ENCODE measurements at places on chromosomes 4 and X.

GRCh38 chr4:173578956-173579355 lies 48.9 kb upstream of the HAND2 start:
- DNase-seq, result no peak

DNA sequence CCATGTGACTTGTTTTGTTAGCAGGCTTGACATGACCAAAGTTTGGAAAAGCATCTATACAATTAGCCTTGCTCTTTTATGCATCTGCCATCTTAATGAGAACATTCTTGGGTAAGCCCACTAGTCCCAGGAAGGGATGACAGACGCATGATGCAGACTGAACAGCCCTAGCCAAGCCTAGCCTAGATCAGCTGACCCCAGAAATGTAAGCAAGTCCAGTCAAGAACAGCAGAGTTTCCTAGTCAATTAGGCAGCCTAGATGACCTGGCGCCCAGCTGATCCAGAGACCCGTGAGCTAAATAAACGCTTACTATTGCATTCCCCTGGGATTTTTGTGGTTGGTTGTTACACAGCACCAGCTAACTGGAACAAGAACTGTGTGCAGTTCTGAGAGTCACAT lies 457.9 kb downstream of the BCOR start:
- DNase-seq, result no peak

- DNase-seq, result no peak
These were observed 121.4 kb downstream of the NHS start for GRCh38 chrX:17496407-17496806.

- no peak for DNase-seq
These were observed 79.3 kb downstream of the CBLL2 start for GRCh38 chrX:22351966-22352365.

DNA sequence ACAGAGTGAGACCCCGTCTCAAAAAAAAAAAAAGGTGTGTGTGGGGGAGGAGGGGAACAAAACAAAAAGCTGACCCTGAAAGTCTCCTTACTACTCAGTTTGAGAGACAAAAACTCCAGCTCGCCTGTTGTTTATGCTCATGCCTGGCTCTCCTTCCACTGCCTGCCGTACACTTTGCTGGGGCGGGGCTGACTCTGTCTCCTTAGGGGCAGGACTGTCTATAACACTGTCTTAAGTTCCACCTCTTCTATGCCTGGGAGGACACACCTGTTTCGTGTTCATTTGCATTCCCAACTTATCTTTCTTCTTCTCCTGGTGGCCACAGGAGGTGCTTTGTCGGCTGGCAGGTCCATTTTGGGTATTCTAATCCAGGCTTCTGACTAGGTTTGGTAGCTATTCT lies 81.4 kb downstream of the MTNR1A start:
- no peak for DNase-seq

GRCh38 chrX:27968878-27969277 lies 12.4 kb downstream of the DCAF8L1 start:
- DNase-seq, result no peak

DNA sequence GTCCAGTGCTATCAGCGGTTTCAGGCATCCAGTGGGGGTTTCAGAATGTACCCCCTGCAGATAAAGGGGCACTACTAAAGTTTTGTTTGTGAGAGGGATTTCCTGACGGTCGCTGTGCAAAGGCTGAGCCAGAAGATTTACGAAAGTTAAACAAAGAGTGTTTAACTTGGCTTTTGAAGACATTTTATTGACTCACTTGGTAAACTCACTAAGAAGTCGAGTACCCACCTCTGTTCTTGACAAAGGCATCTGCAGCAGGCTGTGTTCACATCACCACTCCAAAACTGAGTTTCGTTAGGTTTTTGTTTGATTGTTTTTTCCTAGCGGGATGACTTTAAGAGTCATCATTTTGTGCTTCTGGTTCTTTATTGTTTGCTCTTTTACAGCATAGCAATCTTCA lies 143.9 kb upstream of the TBL1X start:
- DNase-seq, result no peak

DNA sequence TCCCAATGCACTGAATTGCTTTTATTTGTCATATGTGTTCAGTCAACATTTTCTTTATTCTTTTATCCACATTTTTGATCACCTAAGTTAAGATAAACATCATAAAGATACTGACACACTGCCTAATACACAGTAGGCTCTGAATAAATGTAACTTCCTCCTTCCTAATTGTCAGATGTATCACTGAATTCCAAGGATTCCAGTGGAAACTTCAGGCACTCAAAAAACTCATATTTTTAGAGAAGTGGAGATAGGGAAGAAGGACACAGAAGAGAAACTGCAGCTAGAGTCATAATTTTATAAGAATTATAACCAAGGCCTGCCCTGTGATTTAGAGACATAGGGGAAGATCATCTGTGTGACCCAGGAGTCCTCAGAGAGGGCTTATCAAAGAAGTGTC lies 753.3 kb downstream of the ADGRL3 start:
- DNase-seq, result no peak

DNA sequence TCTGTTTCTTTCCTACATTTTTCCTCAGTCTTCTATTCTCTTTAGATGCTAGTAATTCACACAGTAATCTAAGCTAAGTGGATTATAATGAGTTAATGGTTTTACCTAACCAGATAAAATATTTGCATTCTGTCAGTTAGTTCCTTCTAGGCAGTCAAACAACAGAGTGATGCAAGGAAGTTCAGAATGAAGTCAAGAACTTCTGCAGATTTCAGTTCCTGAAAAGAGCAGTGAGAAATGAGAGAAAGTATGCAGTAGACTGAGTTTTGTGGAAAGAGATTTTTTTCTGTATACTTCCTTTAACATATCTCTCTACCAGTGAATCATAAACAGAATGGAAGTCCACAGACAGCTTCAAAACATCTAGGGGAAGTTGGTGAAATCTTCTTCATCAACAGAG lies 774.0 kb upstream of the POU3F4 start:
- DNase-seq, result no peak

DNA sequence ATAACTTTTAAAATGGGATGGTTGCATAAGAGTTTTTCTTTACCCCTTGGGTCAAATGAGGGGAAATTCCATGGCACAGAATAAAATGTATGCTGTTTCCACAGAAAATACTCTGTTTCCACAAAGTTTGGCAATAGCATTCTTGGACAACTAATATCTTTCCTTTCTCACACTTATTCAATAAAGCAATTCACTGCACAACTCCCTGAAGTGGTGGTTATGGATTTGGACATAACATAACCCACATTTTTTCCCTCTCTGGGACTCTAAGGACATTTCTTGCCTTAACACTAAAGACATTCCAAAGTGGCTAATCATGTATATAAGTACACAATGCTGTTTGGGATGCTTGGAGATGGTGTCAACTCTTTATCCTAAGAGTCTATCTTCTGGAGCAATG lies 51.7 kb upstream of the GPM6B start:
- no peak for DNase-seq

- no peak for DNase-seq
These were observed 42.4 kb downstream of the RHOXF2 start for GRCh38 chrX:120200851-120201250.

DNA sequence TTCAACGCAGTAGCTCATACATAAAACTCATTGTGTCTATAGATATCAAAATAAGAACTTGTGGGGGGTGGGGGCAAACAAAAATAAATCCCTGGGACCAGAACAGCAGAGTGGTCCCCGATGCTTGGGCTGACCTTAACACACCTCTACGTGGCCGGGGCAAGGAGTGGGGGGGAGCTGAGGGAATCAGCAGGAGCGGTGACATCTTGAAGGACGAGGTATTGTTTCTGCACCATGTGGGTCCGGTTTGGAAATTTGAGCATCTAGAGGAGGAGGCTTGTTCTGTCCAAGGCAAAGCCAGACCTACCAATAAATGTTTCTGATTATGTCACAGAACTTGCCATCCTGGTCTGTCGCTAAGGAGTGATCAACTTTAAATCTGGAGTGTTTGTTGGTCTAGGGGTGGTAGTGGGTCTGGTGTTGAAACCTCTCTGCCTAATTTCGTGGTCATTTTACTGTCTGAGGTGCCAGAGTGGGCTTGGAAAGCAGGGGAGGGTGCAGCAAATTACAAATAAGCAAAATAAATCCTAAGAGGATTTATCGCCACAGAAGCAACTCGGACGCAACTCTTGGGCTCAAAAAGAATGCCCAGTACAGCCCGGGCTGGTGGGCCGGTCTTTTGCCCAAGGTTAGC lies 774 bp upstream of the RAPGEF2 start:
- DNase-seq, result no peak

GRCh38 chr4:182451441-182451840 lies 208.2 kb downstream of the TENM3 start:
- DNase-seq, result no peak

DNA sequence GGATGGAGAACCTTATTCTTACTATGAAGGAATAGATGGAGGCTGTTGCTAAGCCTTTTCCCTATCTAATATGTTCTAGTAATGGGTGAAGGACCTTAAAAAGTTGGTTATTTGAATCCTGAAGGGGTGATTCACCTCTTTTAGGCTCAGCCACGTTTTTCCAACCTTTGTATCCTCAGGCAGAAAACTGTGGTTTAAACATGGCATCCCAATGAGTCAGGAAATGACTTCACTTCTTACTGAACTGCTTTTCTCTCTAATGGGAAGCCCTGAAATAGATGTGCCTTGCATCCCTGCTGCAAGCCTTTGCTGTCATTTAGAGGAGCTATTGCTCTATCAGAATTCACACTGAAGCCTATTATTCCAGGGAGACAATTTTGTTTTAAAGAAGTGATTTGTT lies 191.0 kb upstream of the ARX start:
- DNase-seq, result no peak

DNA sequence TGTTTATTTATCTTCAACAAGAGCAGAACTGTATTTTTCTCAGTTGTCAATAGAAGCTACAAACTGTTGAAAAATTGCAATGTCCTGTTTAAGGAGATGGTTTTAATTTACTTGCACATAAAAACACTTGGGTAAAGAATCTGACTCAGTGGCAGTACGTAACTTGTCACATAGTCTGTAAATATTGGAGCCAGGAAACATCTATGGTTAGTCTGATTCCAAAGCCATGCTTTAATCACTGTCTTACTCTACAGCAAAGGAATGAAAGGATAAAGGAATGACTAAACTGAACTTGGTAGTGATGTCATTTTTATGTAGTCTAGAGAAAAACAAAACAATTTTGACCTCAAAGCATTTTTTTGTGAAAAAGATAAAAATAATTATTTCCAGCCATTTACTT lies 537.2 kb downstream of the STIM2 start:
- no peak for DNase-seq

DNA sequence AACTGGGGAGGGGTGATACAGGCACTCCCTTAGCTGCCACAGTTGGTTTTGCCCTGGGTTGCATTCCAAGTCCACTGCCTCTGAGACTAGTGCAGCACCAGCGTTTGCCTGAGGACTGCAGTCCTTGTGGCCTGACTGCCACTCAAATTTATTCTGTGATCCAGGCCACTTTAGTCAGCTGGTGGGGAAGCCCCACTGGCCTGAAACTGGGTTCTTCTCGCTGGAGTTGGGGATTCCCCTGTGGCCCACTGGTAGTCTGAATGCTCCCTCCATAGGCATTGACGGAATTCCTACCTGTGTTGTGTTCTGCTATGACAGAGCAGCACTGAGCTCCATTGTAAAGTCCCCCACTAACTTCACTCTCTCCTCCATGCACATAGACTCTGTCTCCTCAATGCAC lies 63.8 kb downstream of the PTPN13 start:
- DNase-seq, result no peak

DNA sequence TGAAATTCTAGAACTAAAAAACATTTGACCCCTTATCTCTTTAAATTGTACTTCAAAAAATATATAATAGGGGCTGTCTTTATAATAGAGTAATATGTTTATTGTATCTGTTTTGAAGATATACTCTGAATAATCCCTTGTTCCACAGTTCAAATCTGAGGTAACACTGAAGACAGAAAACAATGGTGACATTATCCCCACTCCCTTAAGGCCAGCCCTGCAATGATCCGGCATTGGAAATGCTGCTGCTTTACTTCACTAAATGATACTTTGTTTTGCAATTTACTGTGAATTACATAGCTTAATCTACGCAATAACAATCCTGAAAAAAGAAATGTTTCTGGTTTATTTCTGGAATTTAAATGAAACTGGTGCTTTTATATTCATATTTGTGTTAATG lies 34.4 kb upstream of the ZFP42 start:
- no peak for DNase-seq

GRCh38 chrX:10945498-10945897 lies 165.6 kb upstream of the HCCS start:
- DNase-seq, result no peak

DNA sequence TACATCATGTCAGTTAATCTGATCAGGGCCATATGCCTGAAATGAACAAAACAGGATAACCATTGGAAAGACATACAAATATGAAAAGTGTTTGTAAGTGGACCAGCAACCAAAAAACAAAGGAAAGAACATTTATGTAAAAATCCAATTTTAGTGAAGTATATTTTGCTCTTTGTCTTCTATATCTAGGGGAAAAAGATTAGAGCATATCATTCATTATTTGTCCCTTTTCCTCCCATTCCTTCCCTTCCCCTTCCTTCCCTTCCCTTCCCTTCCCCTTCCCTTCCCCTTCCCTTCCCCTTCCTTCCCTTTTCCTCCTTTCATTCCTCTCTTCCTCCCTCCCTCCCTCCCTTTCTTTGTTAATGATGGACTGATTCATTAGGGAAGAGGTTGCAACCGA lies 1.8 kb upstream of the GNRHR start:
- no peak for DNase-seq

- peak; percentile 46 for DNase-seq
These were observed 27.4 kb downstream of the HOPX start for GRCh38 chr4:56653461-56654237.

DNA sequence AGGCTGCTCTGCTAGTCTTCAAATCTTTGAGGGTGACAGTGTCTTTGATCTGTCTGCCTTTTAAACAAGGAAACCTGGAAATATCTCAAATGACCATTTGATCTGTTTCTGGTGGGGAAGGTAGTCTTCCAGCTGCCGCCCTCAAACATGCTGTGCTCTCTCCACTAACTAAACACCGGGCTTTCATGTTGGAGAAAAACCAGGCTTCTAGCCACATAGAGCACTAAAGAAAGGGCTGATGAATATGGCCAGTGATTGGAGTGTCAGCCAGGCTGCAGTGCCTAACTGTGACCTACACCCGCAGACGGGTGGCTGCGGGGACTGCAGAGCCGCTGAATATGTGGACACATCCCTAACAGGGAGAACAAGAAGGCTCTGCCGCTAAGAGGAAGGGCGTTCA lies 85.9 kb downstream of the UNC5C start:
- DNase-seq, result no peak

- no peak for DNase-seq
These were observed 74.9 kb upstream of the GUCY1A1 start for GRCh38 chr4:155591738-155592143.

- no peak for DNase-seq
These were observed 92.3 kb downstream of the PSAPL1 start for GRCh38 chr4:7342223-7343080.

DNA sequence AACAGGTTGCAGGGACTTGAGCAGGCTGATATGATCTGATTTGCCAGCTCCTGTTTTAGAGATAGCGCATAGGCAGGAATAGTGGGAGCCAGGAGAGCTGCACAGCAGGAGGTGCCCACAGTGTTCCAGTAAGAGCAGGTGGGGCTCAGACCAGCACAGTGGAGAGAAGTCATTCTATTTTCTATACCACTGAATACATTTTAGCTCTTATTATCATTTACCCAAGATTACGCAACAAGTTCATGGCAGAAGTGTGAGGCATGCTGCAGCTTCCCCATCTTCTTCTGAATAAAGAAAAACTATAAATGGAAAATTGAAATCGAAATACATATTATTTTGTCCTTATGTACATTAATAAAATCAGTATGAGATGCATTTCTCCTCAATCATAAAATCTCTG lies 114.7 kb upstream of the EDNRA start:
- no peak for DNase-seq

- DNase-seq, result no peak
These were observed 306.8 kb upstream of the FAM241A start for GRCh38 chr4:111838406-111838930.

GRCh38 chr4:145644699-145645098 lies 25.5 kb downstream of the MMAA start:
- no peak for DNase-seq

Data from CD4-positive, alpha-beta T cell treated with Interleukin-2 at 100 ng/mL for 4 hours (primary cell).